Stimulated activated CD8-positive, alpha-beta memory T cell treated with anti-CD3 and anti-CD28 coated beads, Interleukin-12 subunit alpha, Interleukin-12 subunit beta, amount 100 ng/mL, for 4 hours (primary cell): ENCODE measurements at places on chromosomes 6 and 20.

DNA sequence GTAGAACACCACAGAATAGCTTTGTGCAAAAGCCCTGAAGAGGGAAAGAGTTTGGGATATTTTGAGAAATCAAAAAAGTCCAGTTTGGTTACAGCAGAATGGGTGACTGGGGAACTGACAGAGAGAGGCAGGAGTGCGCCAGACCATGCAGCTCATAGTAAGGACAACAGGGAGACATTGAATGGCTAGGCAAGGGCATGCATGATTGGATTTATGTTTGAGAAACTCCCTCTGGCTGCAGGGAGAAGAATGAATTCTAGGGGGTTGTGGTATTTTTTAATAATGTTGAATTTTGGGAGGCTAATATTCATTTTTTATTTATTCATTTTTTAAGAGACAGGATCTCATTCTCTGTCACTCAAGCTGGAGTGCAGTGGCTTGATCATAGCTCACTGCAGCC lies 49.9 kb downstream of the TGM2 start:
- DNase-seq: no peak

- DNase-seq: no peak
These were observed 514.1 kb upstream of the NRSN1 start for GRCh38 chr6:23611776-23612381.

- no peak for DNase-seq
These were observed 112.1 kb downstream of the BCAS1 start for GRCh38 chr20:53958260-53958659.

DNA sequence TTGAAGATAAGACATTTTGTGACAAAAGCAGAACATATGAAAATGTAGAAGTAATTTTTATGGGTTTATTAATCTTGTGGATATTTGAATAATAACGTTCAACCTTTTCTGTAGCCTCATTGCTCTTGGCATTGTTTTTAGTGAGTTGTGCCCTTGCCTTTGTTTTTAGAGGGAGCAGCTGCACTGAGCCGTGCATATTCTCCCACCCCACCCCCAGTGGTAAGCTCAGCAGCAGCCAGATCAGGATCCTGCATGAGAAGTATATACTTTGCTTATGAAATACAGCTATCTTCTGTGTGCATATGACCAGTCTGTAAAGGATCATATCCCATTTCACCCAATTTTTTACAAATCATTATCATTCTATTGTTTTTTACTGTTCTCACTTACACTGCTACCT lies 184.2 kb downstream of the COL9A1 start:
- no peak for DNase-seq

DNA sequence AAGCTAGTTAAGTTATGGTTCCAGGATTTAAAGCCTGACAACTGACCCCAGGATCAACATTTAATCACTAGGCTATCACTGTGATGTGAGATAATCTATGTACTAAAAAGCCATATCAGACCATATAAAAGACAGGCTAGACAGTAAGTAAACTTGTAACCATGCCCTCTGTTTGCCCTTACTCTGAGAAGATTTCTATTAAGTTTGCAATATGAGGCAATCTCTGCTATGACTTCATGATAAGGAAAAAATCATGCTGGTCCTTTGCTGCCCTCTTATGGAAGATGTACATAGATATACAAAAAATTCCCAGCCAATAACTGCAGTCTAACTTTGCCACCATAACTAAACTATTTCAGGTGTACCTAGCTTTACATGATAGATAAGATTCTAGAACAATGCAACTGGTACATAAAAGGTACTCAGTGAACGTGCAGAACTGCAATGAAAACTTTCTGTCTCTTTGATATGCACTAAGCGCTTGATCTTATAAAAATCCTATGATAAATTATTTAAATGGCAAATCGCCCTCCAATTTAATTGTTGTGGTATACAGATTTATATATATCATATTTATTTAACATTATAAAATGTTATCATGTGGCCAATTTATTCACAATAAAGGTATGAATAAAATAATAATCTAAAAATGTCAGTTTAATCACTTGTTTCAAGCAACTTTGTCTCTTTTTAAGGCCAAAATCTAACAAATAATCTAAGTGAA lies 70.5 kb downstream of the FAM217A start:
- no peak for DNase-seq

DNA sequence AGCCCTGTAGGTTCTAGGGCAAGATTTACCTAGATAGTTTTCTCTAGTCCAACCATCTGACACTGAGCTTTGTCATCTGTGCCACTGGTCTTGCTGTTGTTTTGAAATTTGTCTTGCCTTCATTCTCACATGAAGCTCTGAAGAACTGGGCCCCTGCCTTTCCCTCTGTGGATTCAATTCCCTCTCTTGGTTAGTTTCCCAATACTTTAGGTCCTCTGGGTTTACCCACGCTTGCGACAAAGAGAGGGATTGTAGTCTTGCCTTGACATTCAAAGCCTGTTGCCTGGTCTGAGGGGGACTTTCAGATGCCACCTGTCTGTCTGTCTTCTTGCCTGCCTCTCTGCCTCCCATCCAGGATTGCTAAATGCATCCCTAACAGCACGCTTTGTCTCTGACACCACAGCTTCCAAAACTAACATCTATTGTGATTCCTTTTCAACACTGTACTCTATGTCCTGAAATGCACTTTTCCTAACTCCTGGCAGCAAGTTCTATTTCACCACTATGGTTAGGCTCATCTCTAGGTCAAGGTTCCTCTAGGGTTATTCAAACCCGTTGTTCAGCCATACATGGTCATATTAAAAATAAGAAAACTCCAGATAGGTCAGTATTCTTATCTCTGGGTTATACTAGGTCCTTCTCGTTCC lies 25.5 kb upstream of the MANEA start:
- DNase-seq: no peak
